Activated CD8-positive, alpha-beta memory T cell treated with anti-CD3 and anti-CD28 coated beads for 4 hours (primary cell): ENCODE measurements at places on chromosomes 13 and 19.

- DNase-seq = no peak
These were observed 1935.9 kb upstream of the PCDH20 start for GRCh38 chr13:63351533-63351932.

- DNase-seq = peak; percentile 73
These were observed 32.2 kb downstream of the ZNF136 start for GRCh38 chr19:12194827-12195731.

DNA sequence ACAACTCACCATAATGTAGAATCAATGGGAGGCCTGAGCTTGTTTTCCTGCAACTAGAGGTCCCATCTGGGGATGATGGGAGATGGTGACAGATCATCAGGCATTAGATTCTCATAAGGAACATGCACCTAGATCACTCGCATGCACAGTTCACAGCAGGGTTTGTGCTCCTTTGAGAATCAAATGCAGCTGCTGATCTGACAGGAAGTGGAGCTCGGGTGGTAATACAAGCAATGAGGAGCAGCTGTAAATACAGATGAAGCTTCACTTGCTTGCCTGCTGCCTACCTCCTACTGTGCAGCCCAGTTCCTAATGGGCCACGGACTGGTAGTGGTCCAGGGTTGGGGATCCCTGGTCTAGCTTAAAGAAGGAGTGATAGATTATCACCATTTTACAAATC, 33.0 kb downstream of the KPNA3 start:
- DNase-seq = no peak

DNA sequence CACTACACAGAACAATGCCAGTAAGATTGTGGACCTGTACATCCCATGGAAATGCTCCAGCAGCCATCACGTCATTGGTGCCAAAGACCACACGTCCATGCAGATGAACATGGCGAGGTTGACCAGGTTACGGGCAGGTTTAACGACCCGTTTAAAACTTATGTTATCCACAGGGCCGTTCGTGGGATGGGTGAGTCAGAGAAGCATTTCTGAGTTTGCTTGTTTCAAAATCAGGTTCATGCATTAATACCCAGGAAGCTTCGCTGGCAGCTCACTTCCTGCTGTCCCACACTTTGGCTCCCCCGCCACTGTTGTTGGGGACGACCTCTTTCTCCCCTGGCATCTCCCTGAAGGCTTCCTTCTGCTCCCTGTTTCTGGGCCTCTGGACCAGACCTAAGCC, 194.1 kb downstream of the USP12 start:
- DNase-seq = no peak

- no peak for DNase-seq
These were observed 6.7 kb upstream of the FCGBP start for GRCh38 chr19:39941151-39941550.

GRCh38 chr13:112060899-112061366, 6.0 kb upstream of the SOX1 start:
- DNase-seq = no peak

DNA sequence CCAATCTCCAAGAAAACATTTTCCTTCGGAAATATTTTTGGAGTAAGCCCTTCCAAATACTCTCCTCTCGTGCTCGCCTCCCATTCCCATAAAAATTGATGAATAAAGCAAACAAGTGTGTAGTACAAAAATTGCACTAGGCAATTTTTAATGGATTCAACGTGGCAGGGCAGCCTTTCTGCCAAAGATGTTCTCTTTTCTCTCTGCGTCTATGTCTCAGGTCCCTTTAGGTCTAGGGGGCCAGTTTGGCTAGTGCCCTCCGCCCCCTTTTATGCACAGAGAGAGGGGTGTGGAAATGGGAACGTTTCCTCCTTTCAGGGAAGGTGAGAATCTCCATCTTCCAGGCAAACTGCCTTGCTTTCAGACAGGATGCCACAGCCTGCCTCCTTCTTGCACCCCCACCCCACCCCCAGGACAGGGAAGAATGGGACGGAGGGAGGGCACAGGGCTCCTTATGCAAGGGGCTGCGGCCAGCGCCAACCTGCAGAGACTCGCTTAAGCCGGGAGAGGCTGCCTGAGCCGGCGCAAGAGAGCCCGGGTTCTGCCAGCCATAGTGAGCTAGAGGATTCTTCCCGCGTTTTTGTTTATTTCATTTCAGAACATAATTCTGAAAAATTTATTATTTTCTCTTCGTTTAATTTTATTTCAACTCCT, 2.7 kb upstream of the ZIC2 start:
- no peak for DNase-seq

DNA sequence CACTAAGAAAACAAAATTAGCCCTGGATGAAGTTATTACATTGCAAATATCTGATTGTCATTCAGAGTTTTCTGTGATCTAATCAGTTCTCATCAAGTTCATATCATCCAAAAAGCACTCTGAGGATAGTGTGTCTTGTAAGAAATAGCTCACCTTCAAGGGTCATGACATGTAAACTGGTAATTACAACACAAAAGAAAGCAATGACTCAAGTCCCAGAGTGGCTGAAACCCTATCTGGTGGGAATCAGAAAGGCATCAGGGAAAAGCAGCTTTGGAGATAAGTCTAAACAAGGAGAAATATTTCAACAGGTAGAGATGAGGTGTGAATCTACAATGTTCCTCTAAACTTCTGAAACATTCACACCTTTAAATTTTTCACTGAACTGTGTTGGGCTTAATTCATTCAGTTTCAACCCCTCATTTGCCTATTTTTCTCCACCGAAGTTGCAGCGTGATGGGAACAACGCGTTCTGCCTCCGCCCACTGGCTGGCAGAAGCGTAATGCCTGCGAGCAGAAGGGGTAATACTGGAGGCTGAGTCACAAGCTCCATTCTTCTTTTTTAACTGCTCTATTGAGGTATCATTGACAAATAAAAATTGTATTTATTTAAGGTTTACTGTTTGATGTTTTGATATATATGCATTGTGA, 155.2 kb upstream of the IPO5 start:
- no peak for DNase-seq

DNA sequence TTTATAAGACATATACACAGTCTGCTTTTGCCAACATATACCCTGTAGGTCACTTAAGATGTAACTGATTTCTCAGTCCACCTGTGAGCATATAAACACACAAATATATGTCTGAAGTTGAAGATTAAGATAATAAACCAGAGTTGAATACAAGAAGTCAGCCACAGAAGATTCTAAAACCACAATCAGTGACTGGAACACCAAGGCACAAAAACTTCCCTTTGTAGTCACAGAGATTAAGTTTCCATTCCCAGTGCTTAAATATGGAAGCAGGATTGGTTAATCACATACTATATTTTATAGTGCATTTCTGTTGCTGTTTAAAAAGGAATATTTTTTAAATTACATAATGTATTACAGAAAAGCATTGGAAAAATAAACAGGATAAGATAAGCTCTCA, 39.9 kb downstream of the MTMR6 start:
- DNase-seq = no peak

DNA sequence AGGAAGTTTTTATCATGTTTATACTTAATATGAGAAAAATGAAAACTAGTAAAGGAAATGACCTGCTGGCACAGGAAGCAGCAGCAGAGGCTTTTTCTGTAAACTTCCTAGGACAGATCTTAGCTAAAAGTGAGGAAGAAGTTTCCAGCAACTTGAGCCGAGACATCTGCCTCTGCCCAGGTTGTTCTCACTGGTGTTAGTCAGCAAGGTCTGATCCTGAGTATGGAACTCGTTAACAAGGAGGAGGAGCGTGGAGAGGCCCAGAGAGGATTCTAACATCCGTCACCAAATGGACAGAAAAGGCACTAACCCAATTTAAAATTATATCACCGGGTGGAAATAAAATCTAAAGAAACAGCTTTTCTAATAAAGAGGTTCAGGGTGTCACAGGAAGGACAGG, 43.6 kb downstream of the PHF11 start:
- DNase-seq = no peak

DNA sequence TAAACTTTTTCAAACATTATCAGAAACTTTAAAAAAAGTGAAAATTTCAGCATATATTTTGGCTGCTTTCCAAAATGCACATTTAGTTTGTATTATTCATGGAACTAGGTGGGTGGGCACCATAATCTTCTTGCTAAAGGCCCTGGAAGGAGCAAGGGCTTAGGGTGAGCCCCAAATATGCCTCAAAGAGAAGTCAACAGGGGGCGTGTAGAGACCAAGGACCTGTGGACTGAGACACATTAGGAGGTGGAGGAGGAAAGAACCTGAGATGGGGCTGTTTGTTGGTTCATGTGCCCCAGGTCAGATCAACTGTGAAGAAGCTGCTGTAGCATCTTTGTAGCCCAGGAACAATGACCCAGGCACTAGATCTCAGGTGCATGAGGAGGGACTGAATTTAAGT, 79.6 kb upstream of the OLFM4 start:
- no peak for DNase-seq
